Stimulated activated CD8-positive, alpha-beta memory T cell treated with anti-CD3 and anti-CD28 coated beads, Interleukin-4, amount 100 ng/mL, for 4 hours (primary cell): ENCODE measurements at places on chromosomes 7 and 10.
A peak's percentile ranks its signal among the peaks of the same experiment; 100 is the strongest.

GRCh38 chr7:107180378-107180777 lies 11.6 kb downstream of the HBP1 start:
- DNase-seq, result peak; percentile 68

DNA sequence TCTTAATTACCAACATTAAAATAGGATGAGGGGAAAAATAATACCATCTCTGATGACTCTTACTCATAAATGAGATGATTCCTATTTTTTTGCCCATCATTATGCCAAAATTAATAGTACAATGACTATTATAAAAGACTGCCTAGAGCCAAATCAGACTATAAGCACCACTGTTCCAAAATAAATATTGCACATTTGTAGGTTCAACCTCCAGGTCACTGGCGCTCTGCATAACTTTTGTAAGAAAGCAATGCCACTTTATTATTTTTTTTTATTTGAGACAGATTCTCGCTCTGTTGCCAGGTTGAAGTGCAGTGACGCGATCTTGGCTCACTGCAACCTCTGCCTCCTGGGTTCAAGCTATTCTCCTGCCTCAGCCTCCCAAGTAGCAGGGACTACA lies 142.5 kb upstream of the SP8 start:
- no peak for DNase-seq

DNA sequence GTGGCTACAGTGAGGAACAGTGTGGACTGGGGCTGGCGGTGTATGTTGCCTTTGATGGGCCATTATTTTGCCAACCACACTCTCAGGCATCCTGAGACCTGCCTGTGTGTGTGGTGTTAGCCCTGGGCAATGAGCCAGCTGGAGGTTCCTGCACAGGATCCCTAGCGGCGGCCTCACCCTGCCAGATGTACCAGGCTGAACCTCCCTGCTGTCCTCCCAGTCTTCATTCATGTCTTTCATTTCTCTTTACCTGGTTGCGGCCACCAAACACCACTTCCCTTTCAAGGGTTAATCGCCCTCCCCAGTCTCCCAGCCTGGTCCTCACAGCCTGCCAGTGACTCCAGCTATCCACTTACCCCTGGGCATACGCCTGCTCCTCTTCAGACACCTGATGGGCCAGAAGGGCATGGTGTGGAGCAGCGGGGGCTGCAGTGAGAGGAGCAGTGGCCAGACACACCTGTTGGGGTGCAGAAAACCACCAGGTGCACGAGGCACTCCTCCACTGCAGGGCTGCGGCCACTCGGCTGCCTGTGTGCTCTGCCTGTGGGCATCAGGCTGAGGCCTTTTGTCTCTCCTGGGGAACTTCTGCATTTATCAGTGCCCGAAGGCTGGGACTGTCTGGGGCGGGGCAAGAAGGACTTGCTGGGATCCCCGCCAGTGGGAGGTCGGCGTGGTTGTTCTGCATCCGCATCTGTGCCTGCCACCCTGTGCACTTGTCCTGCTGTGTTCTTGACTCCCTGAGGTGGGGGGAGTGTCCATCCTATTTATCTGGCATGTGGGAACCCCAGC lies 111.6 kb downstream of the ARHGAP22 start:
- DNase-seq, result no peak

- DNase-seq, result no peak
These were observed 203.2 kb downstream of the DNAJB6 start for GRCh38 chr7:157540020-157540419.

DNA sequence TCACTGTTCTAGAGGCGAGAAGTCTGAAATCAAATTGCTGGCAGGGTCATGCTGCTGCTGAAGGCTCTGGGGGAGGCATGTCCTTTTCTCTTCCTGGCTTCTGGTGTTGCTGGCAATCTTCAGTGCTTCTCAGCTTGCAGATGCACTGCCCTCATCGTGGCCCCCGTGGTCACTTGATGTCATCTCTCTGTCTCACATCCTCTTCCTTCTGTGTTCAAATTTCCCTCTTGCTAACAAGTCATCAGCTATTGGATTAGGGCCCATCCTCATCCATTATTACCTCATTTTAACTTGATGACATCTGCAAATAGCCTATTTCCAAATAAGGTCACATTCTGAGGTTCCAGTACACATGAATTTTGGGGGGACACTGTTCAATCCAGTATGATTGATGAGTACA lies 36.6 kb upstream of the SRGN start:
- DNase-seq, result no peak

- no peak for DNase-seq
These were observed 276.7 kb downstream of the NXPH1 start for GRCh38 chr7:8710124-8710523.

DNA sequence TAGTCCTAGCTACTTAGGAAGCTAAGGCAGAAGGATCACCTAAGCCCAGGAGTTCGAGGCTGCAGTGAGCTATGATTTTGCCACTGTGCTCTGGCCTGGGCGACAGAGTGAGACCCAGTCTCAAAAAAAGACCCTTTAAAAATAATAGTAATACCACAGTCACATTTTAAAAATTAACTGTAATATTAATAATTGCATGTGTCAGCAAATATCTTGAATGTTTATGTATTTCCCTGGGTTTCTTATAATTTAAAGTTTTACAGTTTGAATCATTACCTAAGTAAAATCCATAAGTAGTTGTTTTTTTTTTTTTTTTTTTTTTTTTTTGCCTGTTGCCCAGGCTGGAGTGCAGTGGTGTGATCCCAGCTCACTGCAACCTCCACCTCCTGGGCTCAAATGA lies 69.2 kb downstream of the LYZL2 start:
- no peak for DNase-seq

DNA sequence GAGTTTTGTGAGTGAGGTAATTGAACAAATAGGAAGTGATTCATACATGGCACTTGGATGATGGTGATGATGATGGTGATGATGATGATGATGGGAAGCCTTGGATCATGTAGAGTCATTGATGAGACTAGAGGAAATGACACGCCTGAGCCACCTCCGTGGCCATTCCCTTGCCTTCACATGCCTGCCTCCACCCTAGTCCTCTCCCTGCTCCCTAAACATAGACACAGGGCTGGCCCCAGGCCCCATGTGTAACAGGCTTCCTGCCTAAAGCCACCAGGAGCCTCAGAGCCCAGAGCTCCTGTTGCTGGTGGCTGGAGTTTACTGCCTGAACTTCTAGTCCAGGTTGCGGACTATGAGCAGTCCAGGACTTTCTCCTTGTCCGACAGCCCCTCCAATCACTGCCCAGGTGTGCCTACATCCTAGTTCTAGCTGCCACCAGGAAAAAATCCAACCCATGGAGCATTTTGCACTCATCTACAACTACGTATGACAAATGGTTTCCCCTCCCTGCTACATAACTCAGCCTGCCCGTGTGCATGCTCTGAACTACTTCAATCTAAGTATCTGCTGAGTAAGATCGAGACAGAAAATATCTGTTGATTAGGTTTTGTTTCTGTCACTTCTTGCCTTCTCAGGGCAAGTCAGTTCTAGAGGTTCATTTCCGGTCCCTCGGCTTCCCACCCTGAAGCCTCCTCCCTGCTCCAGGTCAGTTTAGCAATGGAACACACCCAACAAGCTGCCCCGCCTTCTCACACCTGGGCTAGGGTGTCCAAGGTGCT lies 35.5 kb upstream of the KDM7A start:
- no peak for DNase-seq

GRCh38 chr7:133742709-133743538 lies 384.2 kb upstream of the LRGUK start:
- DNase-seq, result no peak

GRCh38 chr7:69966766-69967591 lies 368.7 kb downstream of the AUTS2 start:
- DNase-seq, result no peak

DNA sequence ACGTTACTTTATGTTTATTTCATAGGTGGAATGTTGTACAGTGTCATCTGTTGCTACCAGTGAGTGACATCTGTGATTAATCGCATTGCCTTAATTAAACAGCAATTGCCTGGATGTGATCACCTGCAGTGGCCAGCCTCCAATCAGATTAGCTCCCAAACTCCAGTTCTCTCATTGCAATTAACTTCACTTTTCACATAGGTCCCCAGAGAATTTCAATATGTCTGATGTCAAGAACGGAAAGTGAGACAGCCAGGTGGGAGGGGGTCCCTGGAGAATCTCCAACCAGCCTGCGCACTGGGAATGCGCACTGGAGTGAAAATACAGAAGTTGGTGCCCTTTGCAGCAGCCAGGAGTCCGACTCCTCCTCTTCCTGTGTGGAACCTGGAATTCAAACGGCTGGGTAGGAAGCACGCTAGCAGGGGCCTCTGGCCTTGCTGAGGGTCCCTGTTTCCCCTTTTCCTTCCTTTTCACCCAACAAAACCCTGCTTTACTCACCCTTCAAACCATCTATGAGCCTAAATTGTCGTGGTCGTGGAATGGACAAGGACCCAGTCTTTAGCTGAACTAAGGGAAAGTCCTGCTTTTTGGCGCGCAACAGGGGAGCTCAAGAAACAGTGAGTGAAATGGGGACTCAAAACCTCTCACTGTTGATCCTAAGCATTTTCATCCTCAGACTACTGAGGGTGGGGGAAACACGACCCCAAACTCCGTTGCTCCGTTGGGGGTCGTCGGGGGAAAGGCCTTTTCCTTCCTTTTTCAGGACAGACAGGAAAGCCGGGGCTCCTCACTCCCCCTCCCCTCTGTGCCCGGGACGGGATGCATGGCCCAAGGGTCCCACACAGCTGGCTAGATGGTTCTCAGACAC lies 1355.5 kb upstream of the LRRTM3 start:
- no peak for DNase-seq

DNA sequence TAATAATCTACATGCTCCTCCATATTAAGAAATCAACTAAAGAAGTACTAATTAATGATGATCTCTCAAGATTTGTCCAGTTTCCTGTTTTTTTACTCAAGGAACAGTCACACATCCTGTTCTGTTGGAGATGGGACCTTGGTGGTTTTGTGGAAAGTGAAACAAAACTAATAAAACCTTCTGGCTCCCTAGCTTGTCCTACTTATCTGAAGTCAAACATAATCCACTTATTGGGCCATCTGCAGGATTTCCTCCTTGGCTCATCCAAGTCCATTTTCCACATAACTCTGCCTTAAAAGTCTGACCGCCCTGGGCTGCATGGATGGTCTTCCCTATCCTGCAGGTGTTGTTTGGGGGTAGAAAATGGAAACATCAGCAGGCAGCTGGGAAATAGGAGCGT lies 39.4 kb upstream of the TARP start:
- DNase-seq, result no peak

DNA sequence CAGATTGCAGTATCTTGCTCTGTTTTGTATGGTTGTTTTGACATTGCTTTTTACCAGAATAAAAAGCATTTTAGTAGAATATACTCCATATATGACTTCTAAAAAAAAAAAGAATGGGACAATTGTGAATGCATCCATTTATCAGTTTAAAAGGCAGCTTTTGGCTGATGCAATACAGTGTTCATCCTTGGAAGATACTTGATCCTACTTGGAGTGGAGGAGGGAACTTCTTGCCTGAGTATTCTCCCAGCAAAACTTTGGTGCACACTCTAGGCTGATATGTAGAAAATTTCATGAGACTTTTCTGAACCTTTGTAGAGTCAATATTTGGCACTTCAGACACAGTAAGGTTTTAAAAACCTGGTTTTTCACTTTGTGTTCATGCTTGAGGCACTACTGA lies 40.2 kb downstream of the WDR11 start:
- no peak for DNase-seq
